Mesendoderm (in vitro differentiated cells): ENCODE measurements at places on chromosomes 1 and 21.

DNA sequence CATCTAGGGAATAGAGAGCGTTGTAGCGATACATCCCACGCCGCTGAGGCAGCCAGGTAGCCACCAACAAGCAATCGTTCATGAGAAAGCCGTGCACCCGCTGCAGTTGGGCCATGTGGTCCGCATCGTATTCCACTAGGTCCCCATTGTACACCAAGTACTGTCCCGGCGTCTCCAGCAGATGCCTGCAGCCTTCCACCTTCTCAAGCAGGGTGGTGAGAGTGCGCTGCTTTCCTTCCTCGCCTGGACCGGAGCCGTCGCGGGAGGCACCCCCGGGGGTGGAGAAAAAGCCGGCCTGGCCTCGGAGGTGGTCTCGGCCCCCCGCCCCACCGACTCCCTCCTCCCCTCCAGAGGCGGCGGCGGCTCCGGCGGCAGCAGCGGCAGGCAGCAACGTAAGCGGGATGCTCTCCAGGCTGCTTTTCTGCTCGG, 595 bp downstream of the EXOC8 start:
- no peak for DNase-seq

- DNase-seq, result no peak
Measured at GRCh38 chr1:182122913-182123260, 61.4 kb upstream of the ZNF648 start.

GRCh38 chr1:9822490-9822889, 1.3 kb downstream of the CLSTN1 start:
- DNase-seq, result no peak

DNA sequence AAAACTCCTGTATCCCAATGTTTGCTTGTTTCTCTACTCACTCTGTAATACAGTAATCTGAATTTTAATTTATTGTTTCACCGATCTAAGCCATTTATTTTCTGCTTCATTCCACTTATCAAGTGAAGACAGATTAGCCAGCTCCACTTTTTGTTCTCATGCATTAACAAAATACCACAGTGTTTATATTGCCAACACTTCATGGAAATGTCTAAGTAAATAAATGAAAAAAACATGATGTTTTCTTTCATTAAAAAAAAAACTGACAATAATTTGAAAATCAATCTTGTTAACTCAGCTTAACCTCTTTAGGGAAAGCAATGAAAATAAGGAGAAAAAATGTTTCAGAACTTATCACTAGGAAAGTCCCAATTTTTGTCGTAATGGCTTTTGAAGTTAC, 11.5 kb downstream of the ARHGAP29 start:
- no peak for DNase-seq

- no peak for DNase-seq
Measured at GRCh38 chr21:31656199-31657095, 3.0 kb upstream of the SOD1 start.

DNA sequence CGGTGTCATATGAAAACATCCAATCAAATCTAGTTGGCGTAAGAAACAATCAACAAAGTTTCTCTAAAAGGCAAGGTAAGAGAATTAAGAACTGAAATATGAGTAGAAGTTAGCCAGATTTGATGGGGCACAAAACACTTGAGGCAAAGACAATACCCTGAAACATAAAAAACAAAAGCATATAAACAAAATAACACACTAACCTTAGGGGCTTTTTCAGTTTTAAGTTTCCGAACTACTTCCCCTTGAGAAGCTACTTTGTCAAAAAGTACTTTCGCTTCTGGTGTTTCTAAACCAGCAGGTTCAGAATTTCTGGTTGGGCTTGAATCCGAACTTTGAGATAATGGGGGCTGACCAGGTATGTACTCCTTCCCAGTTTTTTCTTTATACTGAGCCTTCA, 57.9 kb downstream of the EPRS1 start:
- DNase-seq, result no peak
